ENCODE measurements at places on chromosomes 13 and 19.
A peak's percentile ranks its signal among the peaks of the same experiment; 100 is the strongest.

DNA sequence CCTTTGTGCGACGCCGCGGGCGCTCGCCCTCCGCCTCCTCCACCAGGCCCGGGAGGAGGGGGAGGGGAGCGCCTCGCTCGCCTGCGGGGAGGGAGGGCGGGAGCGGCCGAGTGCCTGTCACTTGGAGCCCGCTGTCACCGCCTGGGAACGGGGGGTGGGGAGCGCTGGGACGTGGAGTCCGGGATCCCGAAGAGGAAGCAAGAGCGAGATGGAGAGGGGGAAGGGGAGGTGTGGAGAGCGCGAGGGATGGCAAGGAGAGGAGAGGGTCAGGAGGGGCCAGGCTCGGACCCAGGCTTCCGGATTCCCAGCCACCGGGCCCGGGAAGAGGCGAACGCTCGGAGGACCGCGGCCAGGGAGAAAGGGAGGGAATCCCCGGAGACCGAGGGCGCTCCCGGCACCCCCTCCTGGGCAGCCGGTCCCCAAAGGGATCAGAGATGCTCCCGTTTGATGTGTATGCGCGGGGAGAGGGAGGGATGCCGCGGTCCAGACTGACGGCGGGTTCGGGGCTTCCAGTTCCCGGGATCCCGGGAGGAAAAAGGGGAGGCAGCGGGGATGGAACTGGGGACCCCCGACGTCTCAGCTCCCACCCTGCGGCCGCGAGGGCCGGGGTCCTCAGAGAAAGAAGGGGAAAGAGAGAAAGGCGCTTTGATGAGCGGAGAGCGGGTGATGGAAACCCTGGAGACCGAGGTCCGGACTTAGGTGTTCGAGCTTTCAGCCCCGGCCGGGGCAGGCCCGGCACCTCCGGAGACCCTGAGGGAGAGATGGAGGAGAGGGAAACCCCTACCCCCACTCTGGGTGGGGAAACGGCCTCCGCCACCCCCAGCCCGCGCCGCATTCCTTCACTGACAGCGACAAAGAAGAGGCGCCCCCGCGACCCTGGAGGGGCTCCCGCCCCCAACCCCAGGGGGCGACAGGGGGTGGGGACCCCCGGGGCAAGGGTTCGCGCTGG lies 4.7 kb upstream of the DPF1 start:
- DNase-seq: no peak

GRCh38 chr13:27404680-27405079 lies 19.7 kb upstream of the GTF3A start:
- DNase-seq: no peak

GRCh38 chr19:57941593-57941992 lies 5.9 kb downstream of the ZNF256 start:
- DNase-seq: no peak

- no peak for DNase-seq
Observed at GRCh38 chr19:46413262-46414031, at the start of gene CCDC8. TSS of gene CCDC8 (minus strand) at chr19:46413564. CDS start at chr19:46412810, 754 bp downstream.

DNA sequence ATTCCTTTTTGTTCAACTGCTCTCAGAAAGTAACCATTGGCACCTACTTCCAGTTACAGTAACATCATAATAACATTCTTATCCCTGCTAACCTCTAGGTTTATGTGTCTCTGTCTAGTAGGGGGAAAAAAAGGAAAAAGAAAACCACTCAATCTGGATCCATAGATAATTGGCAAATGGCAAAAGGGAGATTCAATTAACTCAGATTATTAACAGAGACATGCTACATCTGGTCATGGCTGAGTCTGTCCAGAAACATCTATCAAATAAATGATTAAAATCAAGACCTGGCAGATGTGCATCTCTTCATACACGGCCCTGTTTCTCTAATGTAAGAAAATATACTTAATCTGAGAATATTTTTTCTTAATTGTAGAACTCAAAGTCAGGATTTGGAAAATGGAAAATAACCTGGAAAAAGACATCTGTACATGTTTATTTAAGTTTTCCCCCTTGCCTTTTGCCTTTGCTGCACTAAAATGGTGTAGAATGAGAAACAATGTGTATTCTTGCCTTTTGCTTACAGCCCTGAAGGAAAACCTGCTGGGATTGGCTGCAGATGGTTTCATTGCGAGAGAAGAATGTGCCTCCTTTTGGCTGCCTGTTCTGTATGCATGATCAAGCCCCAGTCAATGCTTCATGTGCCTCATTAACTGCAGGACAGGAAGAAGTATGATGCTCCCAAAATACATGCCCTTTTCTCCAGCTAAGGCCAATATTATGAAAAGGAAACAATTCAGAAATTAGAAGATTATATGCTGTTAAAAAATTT lies 921.6 kb upstream of the PCDH20 start:
- no peak for DNase-seq

GRCh38 chr13:110240352-110240751 lies 66.6 kb downstream of the COL4A1 start:
- no peak for DNase-seq

GRCh38 chr13:49821216-49822009 lies 28.9 kb upstream of the KPNA3 start:
- no peak for DNase-seq

GRCh38 chr19:30681162-30682100 lies 309.2 kb downstream of the ZNF536 start:
- no peak for DNase-seq

DNA sequence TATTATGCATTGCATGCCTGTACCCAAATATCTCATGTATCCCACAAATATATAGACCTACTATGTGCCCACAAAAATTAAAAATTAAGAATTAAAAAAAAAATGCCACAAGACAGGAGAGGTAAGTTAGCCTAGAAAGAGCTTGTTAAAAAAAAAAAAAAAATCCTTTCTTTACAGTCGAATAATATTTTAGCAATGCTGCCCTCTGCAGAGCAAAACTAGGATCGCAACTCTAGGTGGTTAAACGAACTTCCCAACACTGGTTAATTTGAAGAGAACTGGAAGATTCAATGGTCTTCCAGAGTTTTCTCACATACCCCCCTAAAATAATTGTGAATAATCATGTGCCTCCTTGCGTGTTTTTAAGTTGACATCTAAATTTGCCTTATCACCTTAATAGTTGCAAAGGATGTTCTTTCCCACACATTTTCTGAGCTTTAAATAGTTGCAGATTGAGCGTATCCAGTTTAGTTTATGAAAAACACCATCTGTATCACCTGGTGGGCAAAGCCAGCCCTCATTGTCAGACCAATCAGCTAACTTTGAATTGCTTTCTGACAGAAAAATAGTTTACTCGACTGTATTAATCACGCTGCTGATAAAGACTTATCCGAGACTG lies 47.4 kb upstream of the RCBTB2 start:
- DNase-seq: peak; percentile 82

- DNase-seq: no peak
Observed at GRCh38 chr13:41520016-41520659, 62.8 kb downstream of the RGCC start.

- DNase-seq: no peak
Observed at GRCh38 chr19:30175987-30176386, 196.2 kb upstream of the ZNF536 start.

DNA sequence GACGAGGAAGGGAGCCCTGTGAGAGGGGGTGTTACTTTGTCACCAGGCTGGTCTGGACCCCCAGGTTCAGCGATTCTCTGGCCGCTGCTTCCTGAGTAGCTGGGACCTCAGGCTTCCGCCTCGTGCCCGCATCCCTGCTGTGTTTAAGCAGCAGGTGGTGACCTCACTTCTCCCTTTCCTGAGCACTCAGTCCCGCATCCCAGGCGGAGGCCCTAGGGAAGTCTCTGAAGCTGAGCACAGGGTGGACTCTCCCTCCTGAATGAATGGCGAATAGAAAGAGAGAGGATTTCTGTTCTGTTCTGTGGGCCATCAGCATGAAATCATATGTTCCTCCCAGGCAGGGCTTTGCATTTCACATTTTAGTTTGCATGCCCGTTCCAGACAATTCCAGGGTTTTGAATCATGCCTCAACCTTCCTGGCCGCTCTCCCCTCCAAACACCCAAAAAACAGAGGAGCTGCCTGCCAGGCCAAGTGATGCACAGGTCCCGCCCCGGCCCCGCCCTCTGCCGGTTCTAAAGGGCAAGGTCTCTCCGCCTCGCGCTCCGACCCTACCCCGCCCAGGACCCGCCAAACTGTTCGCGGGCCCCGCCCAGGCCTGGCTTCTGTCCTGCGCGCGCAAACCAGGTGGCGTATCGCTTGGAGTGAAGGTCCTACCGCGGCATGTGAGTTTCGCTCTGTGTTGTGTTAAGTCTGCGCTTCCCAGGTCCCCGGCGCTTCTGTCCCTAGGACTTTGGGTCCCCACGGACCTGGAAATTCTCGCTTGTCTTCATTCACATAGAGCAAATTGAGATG lies 35.1 kb upstream of the ZNF808 start:
- no peak for DNase-seq

GRCh38 chr19:33902802-33903488 lies 106.3 kb downstream of the KCTD15 start:
- DNase-seq: no peak

- DNase-seq: no peak
Observed at GRCh38 chr13:40993987-40994386, 25.1 kb downstream of the ELF1 start.

DNA sequence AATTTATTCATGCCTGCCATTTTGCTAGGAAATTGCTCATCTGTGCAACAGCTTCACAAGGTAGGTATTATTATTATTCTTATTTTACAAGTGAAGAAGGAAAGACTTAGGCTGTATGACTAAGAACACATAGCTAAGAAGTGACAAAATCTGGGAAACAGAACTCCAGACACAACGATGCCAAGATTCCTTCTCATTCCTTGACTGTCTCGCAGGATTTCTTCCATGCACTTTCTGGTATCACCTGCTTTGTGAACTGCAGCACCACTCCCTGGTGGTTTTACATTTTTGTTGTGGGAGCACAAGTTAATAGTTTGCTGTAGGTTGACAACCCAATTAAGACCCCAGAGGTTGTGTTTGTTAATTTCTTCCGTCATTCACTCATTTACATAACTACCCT lies 188.5 kb downstream of the LACC1 start:
- no peak for DNase-seq

DNA sequence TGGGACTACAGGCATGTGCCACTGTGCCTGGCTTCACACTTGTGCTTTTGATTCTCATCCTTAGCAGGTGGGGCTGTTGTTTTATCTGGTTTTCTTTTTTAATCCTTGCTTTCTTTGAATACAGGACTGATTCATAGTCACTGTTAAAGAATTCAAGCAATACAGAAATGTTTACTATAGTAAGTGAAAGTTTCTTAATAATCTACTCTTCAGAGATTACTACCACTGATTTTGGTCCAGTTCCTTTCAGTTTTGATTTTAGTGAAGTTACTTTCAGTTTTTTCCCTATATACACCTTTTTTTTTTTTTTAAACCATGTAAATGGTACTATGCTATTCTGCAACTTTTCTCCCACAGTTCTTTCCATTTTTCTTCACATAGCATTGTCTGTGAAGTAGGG lies 53.6 kb downstream of the GATAD2A start:
- DNase-seq: no peak

GRCh38 chr19:46856062-46857022 lies 4.5 kb upstream of the ARHGAP35 start:
- DNase-seq: peak; percentile 94

- no peak for DNase-seq
Observed at GRCh38 chr19:55591555-55591954, 7.8 kb downstream of the FIZ1 start.

DNA sequence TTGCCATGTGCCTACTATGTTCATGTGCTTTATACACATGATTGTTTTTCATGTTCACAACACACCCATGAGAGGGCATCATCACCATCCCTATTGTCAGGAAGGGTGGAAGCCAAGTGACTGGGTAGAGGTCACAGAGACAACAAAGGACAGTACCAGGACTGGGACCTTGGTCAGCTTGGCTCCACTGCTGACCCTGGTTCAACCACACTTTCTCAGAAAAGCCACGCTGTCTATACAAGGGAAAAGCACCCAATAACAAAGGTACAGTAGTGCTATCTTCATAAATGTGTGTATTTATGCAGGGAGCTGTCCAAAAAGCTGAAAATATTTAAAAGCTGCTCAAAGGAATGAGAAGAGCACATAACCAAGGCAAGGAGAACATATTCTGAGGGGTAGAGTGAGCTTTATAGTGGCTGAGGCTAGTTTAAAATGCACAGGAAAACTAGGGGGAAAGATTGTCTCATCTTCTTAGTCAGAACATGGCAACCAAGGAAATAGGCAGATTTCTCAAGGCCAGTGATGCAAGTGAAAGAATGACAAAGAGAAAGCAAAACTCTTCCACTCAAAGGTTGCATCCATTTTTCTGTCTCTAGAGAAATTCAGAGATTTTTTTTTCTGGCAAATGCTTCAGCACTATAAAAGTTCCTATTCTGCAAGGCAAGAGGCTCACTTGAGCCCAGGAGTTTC lies 415.0 kb downstream of the FOXO1 start:
- DNase-seq: no peak

- no peak for DNase-seq
Observed at GRCh38 chr19:40322951-40323615, 25.1 kb downstream of the C19orf47 start.

GRCh38 chr19:45793178-45793564 lies 526 bp upstream of the DMWD start:
- DNase-seq: no peak

GRCh38 chr19:10642473-10643171 lies 11.5 kb upstream of the ILF3 start:
- DNase-seq: no peak

DNA sequence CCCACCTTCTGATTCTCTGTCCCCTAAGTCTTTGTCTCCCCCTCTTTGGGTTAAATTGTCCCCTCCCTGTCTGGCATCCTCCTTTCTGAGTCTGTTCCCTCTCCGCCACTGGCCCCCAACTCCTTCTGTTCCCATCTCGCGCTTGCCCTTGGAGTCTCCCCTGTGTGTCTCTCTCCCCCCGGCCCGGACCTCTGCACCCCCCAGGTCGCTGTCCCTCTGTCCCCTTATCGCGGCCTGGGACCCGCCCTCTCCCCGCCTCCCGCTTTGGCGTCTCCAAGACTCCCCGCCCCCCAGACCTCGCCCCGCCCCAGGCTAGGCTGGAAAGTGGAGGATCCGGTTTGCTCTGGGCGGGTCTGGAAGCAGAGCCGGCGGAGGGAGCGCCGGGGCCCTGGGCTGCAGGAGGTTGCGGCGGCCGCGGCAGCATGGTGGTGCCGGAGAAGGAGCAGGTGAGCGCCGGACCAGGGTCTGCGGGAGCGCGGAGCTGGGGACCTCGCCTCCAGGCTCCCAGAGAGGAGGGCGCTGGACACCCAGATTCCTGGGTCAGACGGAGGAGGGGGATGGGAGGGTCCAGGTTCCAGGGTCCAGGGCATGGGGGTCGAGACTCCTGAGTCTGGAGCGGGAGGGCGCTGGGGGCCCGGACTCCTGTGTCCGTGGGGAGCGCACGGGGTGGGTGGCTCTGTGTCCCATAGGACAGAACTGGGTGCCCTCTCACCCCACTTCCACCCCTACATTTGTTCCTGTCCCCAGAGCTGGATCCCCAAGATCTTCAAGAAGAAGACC lies at the start of gene TRPM4:
Gene TRPM4 (plus strand): TSS at position 348 of the 780 bp plus-strand sequence. CDS start 75 bp downstream, at position 423.
- peak; percentile 79 for DNase-seq

- no peak for DNase-seq
Observed at GRCh38 chr13:42113478-42113877, 65.0 kb downstream of the DGKH start.
